Activated naive CD4-positive, alpha-beta T cell treated with anti-CD3 and anti-CD28 coated beads, Interleukin-2, amount 50 U/mL, for 72 hours (primary cell): ENCODE measurements at places on chromosomes 2 and 18.

- DNase-seq, result no peak
Measured at GRCh38 chr2:27070653-27071276, 689 bp downstream of the OST4 start.

- no peak for DNase-seq
Measured at GRCh38 chr2:211823886-211824479, 714.6 kb downstream of the ERBB4 start.

GRCh38 chr2:854460-854859, 96.2 kb upstream of the SNTG2 start:
- DNase-seq, result no peak

GRCh38 chr2:153101187-153101586, 377.4 kb downstream of the RPRM start:
- no peak for DNase-seq

- no peak for DNase-seq
Measured at GRCh38 chr18:56726906-56727305, 75.7 kb downstream of the WDR7 start.

DNA sequence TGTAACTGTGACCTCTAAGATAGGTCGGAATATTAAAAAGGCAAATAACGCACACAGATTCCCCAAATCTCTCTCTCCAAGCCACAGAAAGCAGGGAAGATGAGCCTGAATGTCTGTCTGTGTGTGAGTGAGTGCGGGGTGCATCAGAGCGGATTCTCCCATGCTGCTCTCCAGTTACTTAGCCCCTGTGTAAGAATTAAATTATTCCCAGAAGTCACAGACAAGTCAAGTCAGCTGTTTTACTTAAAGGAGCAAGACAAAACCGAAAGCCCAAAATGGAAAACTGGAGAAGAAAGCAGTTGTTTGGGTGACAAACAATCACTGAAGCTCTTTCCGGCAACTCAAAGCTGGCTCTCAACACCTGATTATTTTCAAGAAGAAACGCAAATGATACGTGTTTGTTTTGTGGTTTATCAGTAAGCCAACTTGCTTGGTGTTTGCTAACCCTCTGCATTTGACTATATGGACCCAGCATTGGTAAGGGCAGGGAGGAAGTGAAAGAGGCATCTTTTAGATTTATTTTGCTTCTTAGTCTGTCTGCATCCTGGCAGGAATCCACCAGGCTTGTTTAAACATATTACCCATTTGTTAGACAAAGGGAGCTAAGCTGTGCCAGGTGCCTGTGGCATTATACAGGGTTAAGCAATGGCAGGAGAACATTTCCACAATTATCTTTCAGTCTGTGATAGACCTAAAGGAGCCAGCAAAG, 121.5 kb upstream of the CREB1 start:
- no peak for DNase-seq

GRCh38 chr2:216664593-216665034, 30.7 kb downstream of the IGFBP5 start:
- no peak for DNase-seq

DNA sequence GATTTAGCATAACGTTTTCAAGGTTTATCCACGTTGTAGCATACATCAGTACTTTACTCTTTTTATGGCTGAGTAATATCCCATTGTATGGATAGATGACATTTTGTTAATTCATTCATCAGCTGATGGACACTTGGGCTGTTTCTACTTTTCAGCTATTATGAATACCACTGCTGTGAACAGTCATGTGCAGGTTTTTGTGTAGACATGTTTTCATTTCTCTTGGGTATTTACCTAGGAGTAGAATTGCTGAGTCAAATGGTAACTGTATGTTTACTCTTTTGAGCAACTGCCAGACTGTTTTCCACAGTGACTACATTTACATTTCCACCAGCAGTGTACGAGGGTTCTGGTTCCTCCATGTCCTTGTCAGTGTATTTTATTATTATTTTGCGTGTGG, 33.9 kb downstream of the COX7A2L start:
- no peak for DNase-seq

- DNase-seq, result no peak
Measured at GRCh38 chr18:1302861-1303260, 398.2 kb downstream of the ADCYAP1 start.

- no peak for DNase-seq
Measured at GRCh38 chr2:37583867-37584266, 87.6 kb downstream of the CDC42EP3 start.

- no peak for DNase-seq
Measured at GRCh38 chr2:29033656-29034055, 40.7 kb downstream of the PCARE start.

- no peak for DNase-seq
Measured at GRCh38 chr2:48590017-48590416, 27.6 kb upstream of the GTF2A1L start.

- DNase-seq, result no peak
Measured at GRCh38 chr2:165787334-165787733, 6.7 kb downstream of the GALNT3 start.

DNA sequence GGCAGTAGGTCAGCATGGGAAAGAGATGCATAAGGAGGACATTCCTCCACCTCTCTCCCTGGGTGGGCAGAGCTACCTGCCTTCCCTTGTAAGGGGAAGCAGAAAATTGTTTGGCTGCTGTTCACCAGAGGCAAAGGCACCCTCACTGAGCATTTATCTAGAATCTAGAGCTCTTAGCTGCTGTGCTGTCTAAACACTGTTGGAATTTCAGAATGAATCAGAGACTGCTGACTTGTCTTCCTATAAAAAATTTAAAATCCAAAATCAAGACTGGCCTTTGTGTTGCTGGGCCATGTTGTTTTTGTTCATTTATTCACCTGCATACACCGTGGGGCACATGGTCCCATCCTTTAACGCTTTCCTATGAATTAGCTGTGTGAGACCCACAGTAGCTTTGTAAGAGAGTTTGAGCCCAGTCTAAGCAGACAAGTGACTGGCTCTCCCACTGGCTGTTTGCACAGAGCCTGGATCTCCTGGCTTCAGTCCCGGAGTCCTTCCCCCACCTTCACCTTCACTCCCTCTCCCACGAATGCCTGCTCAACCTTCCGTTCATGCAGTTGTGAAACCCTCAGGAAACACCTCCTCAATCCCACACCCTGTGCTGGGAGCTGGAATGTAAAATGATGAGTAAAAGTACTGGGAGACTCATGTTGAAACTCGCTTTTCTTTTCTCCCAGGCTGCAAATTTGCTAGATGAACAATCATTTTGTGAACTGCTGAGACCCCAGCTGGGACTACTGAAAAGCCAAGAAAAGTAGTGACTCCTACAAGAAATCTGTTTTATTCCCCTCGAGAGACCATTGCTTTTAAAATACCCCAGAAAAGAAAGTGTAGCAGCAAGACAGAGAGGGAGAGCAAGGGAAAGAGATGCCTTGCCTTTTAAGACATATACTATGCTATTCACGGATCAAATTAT, 76.2 kb downstream of the FAM168B start:
- no peak for DNase-seq

- DNase-seq, result peak; percentile 65
Measured at GRCh38 chr2:9753665-9754531, 89.4 kb upstream of the TAF1B start.

DNA sequence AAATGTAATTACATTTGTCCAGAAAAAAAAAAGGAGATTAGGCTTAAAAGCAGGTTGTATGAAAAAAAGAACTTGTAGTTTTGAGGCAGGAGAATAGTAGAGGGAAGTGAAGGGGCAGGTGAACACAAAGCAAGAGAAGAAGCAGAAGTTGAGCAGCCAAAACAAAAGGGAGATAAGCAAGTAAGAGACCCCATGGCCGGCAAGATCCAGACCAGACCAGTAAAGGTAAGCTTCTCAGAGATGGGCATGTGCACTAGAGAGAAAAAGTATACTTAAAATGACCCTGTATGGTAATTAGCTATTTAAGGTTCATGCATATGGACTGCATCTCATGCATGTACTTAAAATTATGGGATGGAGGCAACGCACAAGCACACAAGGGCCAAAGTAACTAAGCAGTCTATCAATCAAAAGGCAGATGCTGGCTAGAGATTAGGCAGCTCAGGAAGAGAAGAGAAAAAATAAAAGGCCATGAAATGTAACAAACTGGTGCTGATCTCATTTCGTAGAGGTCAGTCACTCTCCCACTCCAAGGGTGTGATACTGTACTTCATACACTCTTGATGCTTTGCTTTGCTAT, 9.7 kb downstream of the SIGLEC15 start:
- DNase-seq, result no peak

- no peak for DNase-seq
Measured at GRCh38 chr2:100113990-100114433, 28.4 kb downstream of the AFF3 start.

GRCh38 chr2:79723830-79724229, 211.0 kb downstream of the CTNNA2 start:
- DNase-seq, result no peak

GRCh38 chr2:47201224-47201623, 46.1 kb upstream of the STPG4 start:
- DNase-seq, result no peak

DNA sequence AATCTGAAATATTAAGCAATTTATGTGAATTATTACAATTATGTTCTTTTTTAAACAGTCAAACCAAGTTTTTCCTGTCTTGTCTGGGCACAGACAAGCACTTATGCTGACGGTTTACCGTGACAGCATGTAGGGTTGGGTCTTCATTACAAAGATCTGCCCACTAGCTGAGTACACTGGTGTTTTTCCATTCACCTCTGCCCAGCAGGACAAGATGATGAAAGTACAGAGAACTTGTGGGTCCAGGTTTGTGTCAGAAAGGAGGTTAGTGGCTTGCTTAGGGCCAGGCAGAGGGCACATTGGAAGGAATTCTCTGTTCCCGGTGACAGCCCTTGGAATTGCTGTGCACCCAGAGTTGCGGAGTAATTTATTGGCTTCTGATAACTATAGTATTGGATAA, 14.0 kb downstream of the NABP1 start:
- no peak for DNase-seq

GRCh38 chr2:218878486-218878885, 2.2 kb upstream of the WNT10A start:
- DNase-seq, result no peak

DNA sequence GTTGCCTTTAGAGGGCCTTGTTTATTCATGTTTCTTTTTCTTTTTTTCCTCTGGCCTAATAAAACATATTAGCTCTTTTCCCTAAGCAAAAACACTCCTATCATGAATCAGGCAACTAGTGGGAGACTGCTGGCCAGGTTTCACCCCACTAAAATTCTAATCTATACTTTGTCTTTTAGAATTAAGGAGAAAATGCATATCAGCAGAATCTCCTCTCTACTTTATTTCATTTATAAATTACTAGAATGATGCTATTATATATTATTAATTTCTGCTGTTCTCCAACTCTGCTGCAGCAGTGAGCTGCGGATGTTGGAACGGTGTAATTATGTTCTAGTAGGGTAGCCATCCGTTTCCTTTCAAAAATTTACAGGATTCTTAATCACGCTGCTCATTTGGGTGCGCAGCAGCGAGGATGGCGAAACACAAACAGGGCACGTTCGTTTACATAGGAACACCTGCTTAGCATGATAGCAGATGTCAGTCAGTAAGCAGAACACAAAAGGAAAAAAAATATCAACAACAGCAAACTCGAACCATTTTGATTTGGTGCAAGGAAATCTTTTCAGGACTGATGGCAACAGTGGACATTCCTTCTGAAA, 30.5 kb downstream of the ZEB2 start:
- DNase-seq, result no peak

DNA sequence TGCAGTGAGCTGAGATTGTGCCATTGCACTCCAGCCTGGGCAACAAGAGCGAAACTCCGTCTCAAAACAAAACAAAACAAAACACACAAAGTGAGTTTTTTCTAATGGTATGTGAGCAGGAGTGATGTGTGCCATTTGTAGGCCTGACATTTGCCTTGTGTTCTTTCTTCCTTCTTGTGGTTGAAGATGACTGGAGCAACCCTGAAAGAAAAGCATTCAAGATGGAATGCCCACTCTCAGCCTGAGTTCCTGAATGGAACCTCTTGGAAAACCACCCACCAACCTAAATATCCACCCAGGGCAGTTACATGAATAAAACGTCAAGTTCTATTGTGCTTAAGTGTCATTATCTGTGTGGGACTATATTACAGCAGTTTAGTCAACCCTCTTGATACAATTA, 26.5 kb downstream of the PGAP1 start:
- no peak for DNase-seq

DNA sequence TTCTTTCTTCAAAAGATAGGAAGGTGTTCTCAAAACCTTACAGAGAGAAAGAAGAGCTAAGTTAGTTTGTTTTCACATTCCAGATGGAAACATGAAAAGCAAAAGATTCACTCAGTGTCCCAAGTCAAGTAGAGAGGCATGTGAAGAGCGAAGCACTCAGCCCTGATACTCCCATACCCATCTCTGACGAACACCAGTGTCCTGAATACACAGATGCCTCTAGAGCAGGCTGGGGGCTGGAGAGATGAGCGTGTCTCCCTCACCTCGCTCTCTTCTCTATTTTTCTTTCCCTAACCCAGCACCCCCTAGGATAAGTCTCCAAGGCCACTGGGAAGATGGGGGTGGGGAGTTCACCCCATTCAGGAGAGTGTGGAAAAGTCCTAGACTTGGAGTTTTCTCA, 227.8 kb downstream of the TMEM163 start:
- DNase-seq, result no peak

- no peak for DNase-seq
Measured at GRCh38 chr2:148948868-148949267, 73.8 kb downstream of the KIF5C start.

GRCh38 chr2:102489646-102490045, 16.6 kb downstream of the SLC9A4 start:
- DNase-seq, result no peak

GRCh38 chr2:101064868-101065549, 62.9 kb downstream of the RPL31 start:
- no peak for DNase-seq

GRCh38 chr2:179558010-179558934, 293.6 kb upstream of the SESTD1 start:
- DNase-seq, result no peak

DNA sequence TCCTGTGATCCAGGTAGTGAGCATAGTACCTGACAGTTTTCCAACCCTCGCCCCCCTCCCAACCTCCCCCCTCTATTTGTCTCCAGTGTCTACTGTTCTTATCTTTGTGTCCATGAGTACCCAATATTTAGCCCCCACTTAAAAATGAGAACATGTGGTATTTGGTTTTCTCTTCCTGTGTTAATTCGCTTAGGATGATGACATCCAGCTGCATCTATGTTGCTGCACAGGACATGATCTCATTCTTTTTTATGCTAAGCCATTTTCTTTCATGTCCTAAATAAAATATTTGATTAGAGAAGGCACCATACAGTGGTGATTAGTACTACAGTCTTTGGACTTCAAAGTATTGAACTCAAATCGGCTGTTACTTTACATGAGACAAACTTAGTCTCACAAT, 1087.9 kb downstream of the CBLN2 start:
- no peak for DNase-seq
